Spinal cord (tissue), 10 donors: ENCODE measurements at places on chromosomes 5 and 9. TPM values are rescaled to one million over a fixed set of nuclear protein-coding genes. Genes with fewer than 3 reads are reported as not detected.
A peak's percentile ranks its signal among the peaks of the same experiment; 100 is the strongest.

GRCh38 chr9:23643656-23644258, 182.3 kb downstream of the ELAVL2 start:
- DNase-seq, result no peak

- DNase-seq, result no peak
These were observed 630.6 kb downstream of the TLE1 start for GRCh38 chr9:81058782-81059181.

- DNase-seq, result no peak
These were observed 358.6 kb upstream of the PAPPA start for GRCh38 chr9:115794921-115795475.

- DNase-seq, result peak; percentile 45
These were observed 165.3 kb downstream of the BNC2 start for GRCh38 chr9:16705111-16705604.

DNA sequence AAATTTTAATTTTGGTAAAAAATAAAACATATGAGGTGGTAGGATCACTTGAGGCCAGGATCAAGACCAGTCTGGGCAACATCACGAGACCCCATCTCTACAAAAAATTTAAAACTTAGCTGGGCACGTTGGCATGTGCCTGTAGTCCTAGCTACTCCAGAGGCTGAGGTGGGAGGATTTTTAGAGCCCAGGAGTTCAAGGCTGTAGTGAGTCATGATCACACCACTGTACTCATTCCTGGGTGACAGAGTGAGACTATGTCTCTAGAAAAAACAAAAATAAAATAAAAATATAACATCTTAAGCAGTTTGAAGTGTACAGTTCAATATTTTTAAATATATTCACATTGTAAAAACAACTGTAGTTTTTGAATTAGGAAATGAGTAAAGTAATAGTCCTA, 108.3 kb downstream of the SMIM15 start:
- no peak for DNase-seq

GRCh38 chr9:15182730-15183129, 124.3 kb downstream of the TTC39B start:
- DNase-seq, result no peak

DNA sequence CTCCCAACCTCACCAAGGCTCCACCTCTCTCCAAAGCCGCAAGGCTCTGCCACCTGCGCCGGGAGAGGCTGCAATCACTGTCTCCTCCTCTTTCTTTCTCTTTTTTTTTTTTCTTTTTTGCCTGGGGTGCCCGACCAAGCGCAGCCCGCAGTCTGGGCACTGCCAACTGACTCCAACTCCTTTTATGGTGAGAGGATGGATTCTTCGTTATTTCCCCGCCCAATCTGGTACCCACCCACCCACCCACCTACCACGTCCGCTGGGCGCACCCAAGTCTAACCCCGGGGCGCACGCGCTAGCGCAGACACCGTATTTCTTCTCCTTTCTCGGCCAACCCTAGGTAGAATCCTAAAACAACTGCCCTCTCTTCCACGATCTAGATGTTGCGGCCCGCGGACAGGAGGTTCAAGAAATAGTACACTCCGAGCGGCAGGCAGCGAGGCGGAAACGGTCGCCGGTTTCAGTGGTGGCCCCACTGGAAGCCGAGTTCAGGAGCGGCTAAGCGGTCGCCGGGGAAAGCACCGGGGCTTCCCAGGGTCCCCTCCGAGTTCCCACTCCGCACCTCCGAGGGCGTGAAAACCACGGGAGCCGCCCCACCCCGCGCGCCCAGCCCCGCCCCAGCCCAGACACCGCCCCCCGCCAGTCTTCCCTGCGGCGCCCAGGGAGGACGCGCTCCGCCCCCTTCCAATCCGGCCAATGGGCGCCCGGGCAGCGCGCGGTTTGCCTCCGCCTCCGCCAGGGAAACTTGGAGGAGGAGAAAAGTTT, 385 bp upstream of the PTGER4 start:
- peak; percentile 93 for DNase-seq

- DNase-seq, result no peak
These were observed 12.7 kb downstream of the CKMT2 start for GRCh38 chr5:81245871-81246235.

DNA sequence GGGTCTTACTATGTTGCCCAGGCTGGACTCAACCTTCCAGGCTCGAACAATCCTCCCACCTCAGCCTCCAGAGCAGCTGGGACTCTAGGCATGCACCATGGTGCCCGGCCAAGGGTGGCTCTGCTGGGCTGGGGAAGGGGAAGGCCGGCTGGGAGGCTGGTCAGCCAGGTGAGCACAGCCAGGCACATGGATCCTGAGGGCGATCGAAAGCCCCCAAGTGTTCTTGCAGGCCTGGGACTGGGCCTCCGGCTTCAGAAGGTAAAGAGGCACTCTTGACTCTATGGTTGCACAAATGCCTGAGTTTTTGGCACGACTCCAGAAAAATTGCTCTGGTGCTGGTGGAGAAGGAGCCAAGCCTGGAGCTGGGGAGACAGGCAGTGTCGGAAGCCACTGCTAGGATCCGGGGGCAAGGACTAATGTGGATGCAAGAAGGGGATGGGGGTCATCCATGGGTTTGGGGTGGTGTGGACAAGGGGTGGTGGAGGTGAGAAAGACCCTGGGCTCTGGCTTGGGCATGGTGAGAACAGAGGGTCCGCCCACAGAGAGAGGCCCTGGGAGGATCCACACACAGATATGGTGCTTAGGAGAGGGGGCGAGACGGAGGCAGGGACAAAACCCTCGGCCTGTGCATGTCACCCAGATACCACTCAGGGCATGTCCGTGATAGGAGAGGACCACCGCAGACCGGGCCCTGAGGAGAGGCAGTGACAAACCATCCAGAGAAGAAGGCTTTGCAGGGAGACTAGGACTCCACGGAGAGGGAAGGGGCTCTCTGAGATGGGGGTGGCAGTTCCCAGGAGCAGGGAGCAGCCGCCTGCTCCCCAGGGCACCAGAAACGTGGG, 51.1 kb upstream of the COL5A1 start:
- DNase-seq, result no peak

DNA sequence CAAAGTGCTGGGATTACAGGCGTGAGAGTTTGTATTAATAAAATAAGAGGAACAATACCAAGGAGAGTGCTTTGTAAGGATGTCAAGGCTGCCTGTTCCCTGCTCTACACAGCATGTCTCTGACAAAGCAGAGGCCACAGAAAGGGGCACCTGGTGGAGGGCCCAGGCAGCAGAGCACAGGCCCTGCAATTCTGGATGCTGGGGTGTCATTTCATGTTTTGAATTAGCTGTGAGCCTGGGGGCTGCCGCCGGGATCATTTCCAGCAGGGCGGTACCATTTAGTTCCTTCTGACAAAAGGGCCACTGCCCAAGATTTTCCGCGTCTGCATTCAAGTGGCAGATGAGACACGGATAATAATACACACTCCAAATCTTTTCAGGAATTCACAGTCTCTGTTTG, 396.9 kb downstream of the GADD45G start:
- DNase-seq, result no peak

DNA sequence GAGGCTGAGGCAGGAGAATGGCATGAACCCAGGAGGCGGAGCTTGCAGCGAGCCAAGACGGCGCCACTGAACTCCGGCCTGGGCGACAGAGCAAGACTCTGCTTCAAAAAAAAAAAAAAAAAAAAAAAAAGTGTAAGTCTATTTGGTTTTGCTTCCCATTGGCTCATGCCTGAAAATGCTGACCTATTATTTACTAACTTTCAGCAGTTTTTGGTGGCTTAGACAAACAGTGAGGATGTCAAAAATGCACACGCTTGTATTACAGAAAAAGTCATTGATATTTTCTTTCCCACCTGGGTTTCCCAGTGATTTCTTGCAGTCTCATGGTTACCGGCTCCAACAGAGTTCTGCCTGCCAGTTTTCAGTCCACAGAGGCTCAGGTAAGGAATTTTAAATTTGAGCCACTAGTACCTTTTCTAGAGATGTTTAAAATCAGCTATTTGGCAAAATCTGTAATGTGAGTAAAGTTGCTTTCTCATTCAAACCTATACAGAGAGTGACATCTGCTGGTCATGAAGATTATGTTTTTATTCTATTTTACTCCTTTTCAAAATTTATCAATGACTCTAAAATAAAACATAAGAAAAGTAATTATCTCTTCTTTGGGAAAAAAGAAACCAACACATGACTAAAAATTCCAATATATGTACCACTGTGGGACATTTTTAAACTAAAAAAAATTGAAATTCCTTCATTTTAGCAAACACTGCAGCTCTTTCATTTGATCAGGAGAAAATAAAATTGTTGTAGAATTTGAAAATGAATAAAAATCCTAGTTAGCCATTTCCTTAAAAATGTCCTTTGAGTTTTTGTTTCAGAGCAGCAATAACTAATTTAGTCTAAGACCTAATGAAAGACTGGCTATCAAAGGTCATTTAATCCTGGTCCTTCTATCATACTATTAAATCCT, 8.8 kb downstream of the FAM200C start:
- peak; percentile 59 for DNase-seq

GRCh38 chr5:72947498-72947897, 8.3 kb upstream of the FCHO2 start:
- no peak for DNase-seq

- no peak for DNase-seq
These were observed 279.7 kb downstream of the EBF1 start for GRCh38 chr5:158819840-158820620.

- no peak for DNase-seq
These were observed 2.3 kb downstream of the NKX2-5 start for GRCh38 chr5:173232499-173233346.

DNA sequence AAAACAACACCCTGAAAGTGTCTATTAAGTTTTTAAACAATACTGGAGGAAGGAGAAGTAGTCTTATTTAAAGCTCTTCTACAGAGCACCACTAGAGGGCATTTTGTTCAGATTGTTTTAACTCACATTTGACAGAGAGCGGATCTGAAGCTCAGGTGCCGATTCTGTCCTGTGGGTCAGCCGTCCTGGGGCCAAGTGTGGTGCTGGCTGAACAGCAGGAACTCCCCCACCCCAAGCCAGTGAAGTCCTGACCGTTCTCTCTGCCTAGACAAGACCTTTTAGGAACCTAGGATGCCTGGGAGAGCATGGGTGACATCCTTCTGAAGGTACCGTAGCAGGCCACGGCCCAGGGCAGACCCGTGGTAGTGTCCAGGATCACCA, 3.9 kb downstream of the EXOC3 start:
- no peak for DNase-seq

- no peak for DNase-seq
These were observed 67.5 kb upstream of the MAMDC2 start for GRCh38 chr9:69976152-69976551.

DNA sequence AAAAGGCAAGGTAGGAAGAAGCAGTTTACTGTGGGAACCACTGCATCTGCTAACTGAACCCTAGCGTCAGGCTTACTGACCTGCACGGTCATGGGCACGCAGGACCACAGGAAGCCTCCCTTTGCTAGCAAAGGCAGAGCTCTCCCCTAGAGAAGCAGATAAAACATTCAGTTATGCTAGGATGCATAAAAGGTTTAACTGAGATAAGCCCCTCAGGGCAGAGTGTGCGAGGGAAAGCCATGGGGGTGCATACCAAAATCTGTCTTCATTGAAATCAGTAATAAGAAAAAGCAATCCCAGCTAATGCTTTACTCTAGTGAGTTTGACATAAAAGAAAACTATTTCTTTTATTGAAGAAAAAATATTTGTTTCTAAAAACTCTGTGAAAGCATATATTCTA, 2403.7 kb upstream of the C9orf72 start:
- DNase-seq, result no peak

GRCh38 chr9:21357479-21358460, 7.1 kb upstream of the IFNA6 start:
- DNase-seq, result no peak

DNA sequence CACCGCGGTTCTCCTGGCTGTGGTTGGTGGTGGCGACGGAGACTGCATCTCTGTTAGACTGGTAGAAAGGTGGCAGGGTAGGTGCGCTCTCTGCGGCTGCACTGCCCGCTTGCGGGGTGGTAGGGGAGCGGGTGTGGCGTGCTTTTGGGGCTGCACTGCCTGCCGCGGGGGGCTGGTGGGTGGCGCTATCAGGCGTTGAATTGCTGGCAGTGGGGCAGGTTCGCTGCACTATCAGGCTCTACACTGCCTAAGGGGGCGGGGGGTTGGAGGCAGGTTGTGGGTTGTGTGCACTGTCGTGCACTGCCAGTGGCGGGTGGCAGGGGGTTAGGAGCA, 21.0 kb upstream of the TRIM52 start:
- DNase-seq, result no peak

- no peak for DNase-seq
These were observed 9.9 kb downstream of the RAD23B start for GRCh38 chr9:107292821-107293542.

GRCh38 chr5:72109625-72110024, 2.4 kb downstream of the MAP1B start:
- DNase-seq, result no peak

DNA sequence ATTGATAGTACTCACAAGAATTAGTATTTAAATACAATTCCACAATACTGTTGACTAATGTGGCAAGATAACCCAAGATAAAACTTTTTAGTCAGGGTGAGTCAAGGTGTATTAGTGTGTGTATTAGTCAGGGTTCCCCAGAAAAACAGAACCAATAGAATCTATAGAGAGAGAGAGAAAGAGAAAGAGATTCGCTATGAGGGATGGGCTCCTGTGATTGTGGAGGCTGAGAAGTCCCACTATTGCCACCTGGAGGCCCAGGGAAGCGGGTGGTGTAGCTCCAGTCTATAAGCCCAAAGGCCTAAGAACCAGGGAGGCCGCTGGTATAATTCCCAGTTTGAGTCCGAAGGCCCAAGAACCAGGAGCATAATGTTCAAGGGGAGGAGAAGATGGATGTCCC, 10.0 kb upstream of the SHISAL2B start:
- DNase-seq, result no peak

DNA sequence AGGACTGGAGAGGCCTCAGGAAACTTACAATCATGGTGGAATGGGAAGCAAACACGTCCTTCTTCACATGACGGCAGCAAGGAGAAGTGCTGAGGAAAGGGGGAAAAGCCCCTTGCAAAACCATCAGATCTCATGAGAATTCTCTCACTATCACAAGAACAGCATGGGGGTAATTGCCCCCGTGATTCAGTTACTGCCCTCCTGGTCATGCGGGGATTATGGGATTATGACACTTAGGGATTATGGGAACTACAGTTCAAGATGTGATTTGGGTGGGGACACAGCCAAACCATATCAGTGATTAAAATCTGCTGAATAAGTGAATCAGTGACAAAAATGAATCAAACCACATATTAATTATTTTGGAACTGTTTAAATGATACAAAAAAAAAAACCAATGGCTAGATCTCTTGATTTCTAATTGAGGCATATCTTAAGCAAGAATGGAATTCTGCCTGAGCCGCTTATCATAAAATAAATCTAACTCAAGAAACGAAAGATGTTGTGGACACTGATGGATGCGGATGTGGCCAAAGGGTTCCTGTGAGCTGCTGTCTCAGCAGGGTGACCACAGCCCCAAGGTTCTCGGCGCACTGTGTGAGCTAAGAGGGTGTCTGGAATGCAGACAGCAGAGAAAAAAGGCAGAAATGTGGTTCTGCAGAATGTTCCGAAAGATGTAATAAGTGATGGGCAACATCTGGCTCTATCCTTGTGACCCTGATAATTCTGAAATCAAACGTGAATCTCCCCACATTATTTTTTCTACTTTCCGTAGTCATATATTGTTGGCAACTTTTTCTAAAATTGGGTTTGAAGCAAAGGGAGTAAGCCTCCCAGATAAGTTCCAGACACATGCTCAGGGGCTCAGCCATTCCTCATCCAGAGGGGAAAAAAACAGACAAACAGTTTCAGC, 107.2 kb upstream of the ICE1 start:
- no peak for DNase-seq

FIBCD1 gene
- total RNA-seq, result 1.4 TPM

HTR4 gene
- 6.6 TPM for total RNA-seq

PCDHGB3 gene
- total RNA-seq, result 8.3 TPM

BTNL9 gene
- total RNA-seq, result 6.3 TPM

CNTNAP3B gene
- 22.4 TPM for total RNA-seq

SLC25A2 gene
- 0.39 TPM for total RNA-seq

SCAI gene
- 36.6 TPM for total RNA-seq

TMEFF1 gene
- 13.5 TPM for total RNA-seq

CCIN gene
- 0.40 TPM for total RNA-seq

LRRC70 gene
- total RNA-seq, result 8.4 TPM
